ENCODE measurements at places on chromosomes 12 and 14.

DNA sequence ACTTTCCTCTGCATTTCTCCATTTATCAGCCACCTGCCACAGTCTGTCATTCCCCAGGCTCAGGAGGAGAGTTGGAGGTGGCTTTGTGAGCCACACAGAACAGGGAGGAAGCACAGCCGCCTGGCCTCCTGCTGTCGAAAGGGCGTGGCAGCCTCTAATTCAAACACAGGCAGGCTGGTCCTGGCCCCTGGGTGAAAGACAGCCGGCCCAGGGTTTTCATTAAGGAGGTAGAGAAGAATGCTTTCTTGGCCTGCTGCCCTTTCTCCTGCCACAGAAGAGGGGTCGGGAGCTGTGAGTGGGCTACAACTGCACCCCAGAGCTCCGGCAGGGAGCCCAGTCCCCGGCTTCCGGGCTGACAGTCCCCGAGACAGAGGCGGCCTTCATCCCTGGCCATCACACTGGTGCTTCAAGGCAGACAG is 108.6 kb upstream of the FZD10 start:
- no peak for DNase-seq

DNA sequence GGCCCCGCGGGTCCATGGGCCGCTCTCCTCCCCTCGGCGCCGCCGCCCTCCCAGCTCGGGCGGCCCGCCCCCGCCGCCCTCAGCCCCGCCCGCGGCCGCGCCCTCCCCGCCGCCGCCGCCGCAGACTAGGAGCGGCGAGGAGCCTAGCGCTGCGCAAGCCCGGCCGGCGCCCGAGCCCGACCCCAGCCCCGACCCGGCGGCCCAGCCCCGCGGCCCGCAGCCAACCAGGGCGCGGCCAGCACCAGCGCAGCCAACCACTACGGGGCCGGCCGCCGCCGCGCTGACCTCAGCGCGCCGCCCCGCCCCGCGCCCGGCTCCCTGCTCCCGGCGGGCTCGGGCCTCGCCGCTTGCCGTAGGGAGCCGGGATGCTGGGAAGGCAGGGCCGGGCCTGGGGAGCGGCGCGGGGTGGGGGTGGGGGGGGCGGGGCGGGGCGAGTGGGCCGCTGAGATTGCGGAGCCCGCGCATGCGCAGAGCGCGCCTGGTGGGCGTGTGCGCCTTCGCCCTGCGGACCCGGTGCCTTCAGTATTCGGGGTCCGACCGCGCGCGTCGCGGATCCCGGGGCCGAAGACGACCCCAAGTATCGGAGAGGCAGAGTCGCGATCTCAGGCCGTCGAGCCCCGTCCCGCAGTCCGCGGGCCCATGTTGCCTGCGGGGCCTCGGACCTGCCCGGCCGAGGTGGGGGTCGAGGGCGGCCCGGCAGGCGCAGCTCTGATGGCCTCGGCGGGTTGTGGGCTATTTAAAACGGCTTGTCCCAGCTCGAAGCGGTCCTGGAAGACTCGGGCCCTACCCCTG is at the start of gene CDC42BPB:
Gene CDC42BPB, minus strand, starts transcription at position 178 of the 792 bp plus-strand sequence. CDS start 376 bp downstream, outside the sequence.
- peak; percentile 89 for DNase-seq

- DNase-seq: no peak
Measured at GRCh38 chr12:101671833-101672232, 25.6 kb upstream of the CHPT1 start.

GRCh38 chr12:32270818-32271710 is 128.3 kb upstream of the FGD4 start:
- DNase-seq: no peak

- DNase-seq: no peak
Measured at GRCh38 chr12:109621211-109621694, 47.7 kb downstream of the MVK start.

DNA sequence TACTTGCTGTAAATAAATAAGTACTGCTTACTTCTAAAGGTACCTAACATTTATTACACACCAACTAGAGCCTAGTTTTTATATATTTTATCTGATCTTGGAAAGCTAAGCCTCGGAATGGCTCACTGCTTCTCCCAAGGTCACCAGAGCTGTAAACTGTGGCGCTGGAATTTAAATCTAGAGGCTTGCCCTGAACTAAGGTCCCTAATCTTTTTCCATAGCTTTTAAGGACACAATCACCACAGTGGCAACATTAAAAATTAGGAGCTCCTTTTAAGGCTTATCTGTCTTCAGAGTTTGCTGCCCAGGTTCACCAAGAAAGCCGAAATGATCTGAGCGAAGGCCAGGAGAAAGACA is 670 bp downstream of the CCNB1IP1 start:
- no peak for DNase-seq

DNA sequence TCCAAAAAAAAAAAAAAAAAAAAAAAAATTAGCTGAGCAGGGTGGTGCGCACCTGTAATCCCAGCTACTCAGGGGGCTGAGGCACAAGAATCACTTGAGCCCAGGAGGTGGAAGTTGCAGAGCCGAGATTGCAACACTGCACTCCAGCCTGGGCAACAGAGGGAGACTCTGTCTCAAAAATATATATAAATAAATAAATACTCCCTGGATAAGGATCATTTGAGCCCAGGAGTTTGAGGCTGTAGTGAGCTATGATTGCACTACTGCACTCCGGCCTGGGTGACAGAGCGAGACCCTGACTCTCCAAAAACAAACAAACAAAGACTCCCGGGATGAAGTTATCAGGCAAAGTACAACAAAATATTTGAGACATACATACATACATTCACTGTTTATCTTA is 3.3 kb upstream of the NAA25 start:
- DNase-seq: no peak

DNA sequence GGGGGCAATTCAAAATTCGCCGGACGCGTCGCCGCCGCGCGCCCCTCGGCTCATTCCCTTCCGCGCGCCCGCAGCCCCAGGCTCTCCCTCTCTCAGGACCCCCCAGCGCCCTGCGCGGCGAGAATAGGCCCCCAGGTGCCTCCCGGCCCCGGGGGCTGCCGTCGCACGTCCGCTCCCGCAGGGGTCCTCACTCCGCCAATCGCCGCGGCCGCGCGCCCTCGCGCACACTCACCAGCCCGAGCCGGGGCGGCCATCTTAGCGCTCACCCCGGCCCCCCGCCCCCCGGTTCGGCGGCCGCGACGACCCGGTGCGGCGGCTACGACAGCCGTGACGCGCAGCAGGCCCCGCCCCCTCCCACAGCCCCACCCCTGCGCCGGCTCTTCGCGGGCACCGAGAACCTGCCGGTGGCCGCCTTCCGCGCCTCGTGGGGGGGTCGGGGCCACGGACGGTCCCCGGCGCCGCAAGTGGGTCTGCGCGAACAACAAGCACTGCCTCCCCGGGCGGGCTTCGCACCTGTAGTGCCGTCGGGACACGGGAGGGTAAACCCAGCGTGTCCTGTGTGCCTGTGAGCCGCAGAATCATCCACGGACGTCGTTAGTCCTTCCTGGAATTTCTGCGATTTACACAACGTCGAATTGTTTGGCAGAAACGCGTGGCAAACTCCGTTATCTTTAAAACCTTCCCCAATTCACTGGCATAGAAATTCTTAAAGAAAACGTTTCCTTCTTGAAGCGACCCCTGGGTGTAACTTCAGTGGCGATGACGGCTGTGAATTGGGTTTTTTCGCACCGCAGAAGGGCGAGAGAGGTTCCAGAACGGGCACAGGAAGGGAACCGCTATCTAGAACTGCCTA is 2.5 kb downstream of the USP44 start:
- peak; percentile 62 for DNase-seq

DNA sequence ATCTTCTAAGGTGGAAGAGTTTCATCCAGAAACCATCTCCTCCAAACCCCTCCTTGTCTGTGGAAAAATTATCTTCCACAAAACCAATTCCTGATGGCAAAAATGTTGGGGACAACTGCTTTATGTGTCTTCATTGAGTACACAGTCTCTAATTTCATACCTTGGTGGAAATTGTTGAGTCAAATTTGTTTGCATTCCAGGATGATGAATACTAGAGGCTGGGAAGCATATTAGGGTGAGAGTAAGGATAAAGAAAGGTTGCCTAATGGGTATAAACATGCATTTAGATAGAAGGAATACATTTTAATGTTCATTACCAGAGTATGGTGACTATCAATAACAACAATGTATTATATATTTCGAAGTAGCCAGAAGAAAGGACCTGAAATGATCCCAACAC is 98.2 kb downstream of the C12orf42 start:
- no peak for DNase-seq

DNA sequence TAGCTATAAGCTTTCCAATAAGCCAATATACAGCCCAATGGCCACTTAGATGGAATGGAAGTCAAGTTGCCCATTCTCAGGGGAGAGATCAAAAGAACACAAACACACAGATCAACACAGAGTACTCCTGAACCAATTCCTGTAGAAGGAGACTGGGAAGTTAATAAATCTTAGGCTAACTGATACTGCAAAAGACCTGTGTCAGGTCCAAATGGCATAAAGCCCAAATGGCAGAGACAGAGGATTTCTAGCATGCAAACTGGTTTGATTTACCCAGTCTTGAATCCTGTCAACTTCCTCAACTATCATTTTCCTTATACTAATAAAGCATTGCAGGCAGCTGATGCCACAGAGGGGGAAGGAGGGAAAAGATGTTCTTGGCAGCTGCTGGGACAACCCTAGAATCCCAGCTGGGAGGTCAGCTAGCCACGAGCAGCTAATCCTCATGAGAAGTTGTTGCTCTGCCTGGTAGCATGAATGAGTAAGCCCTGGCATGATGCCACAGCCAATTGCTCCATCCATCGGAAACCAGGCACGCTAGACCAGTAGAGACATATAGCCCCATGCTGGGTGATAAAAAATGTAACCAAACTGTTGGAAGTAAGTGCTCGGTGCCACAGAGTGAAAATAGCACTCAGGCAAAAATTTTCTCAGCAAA is 26.2 kb downstream of the ANG start:
- no peak for DNase-seq

GRCh38 chr14:82935691-82936090 is 1402.0 kb upstream of the SEL1L start:
- no peak for DNase-seq

GRCh38 chr12:131704509-131704908 is 6.4 kb upstream of the SFSWAP start:
- DNase-seq: no peak

GRCh38 chr12:31390991-31391390 is 65.0 kb upstream of the SINHCAF start:
- DNase-seq: no peak

- DNase-seq: no peak
Measured at GRCh38 chr14:35332517-35333263, 40.5 kb downstream of the PSMA6 start.

- no peak for DNase-seq
Measured at GRCh38 chr12:117273091-117273490, 82.8 kb upstream of the FBXO21 start.

DNA sequence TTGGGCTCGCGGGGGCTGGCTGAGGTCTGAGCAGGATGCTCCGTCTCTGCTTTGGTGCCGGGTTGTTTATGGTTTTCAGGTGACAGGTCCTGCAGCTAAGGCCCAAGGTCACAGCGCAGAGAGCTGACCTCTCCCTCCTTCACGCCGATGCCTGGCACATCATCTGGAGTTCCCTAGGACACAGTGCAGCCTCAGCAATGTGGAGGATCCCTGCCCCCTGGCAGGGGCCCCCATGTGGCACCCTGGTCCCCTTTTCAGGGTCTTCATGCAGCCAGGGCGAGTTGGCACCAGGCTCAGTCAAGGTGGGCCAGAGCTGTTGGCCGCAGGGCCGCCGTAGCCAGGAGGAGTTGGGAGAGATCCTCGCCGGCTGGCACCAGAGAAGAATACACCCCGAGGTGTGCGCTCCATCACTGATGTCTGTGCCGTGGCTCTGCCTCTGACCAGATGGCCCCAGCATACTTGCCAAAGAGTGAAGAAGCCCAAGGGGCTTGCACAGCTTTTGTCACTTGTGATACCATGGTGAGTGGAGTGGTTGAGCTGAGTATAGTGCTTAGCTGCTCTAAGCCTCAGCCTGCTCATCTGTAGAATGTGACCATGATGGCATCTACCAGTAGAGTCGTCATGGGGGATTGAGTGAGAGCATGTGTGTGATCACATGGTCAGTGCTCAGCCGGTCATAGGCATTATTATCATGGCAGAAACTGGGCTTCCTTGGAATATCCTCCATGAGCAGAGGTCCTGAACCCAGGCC is 11.0 kb downstream of the TPCN1 start:
- no peak for DNase-seq

DNA sequence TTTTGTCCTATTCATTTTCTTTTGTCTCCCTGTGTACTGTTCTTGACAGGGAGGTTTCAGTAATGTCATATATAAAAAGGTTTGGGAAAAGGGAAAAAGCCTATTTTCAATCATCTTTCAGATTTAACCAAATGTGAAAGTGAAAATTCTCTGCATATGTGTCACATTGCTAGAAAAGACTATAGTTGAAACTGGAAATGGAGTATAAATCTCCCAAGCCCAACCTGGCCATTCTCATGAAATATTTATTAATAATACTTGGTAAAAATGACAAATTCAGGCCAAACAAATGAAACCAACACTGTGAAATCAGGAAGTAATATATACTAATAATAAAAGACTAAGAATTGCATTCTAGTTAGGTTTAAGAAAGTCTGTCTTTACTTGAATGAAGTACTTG is 1129.2 kb downstream of the SLC16A7 start:
- DNase-seq: no peak

DNA sequence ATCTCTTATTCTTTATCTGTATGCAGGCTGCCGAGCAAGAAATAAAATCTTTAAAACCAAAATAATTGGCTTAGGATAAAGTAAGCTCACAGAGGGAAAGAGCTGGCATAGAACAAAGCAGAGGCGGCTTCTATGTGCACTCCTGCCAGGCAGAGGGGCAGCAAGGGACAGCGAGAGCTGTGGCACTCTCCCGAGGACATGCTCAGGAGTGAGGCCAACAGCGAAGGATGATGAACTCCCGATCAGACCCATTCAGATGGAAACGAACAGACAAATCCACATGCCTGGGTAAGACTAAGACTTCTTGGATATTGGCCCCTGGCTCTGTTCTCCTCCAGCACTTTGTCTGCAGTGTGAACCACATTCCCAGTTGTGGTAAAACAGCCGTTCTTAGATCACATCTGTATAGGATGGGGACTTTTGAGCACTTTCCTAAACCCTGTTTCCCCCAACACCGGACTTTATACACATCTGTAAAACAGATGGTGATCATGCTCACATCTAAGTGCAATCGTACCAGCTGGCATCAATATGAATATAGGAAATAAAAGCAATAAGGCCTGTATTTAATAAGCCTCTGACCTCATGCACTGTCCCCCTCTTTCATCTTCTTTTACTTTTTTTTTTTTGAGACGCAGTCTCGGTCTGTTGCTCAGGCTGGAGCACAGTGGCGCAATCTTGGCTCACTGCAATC is 134.1 kb downstream of the PPM1H start:
- no peak for DNase-seq

DNA sequence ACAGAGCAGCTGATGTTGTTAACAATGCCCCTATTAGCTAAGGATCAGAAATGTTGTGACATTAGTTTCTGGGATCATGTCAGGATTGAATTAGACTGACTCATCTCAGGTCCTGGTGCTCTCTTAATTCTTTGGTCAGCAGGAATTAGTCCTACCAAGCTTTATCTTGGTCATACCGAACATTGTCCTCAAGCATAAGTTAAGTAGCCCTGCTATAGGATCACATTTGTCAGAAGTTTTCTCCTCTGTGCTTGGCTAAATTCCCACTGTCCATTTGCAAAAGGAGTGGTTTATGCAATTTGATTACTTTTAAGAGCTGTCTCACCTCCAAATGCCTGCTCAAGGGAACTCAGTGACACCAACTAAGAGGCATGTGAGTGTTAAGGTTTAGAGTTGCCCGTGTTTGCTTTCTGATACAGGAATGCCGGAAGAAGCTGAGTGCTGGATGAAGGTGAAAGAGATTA is 48.4 kb upstream of the IFNG-AS1 start:
- peak; percentile 15 for DNase-seq
